ENCODE measurements at places on chromosomes 11 and 22.

DNA sequence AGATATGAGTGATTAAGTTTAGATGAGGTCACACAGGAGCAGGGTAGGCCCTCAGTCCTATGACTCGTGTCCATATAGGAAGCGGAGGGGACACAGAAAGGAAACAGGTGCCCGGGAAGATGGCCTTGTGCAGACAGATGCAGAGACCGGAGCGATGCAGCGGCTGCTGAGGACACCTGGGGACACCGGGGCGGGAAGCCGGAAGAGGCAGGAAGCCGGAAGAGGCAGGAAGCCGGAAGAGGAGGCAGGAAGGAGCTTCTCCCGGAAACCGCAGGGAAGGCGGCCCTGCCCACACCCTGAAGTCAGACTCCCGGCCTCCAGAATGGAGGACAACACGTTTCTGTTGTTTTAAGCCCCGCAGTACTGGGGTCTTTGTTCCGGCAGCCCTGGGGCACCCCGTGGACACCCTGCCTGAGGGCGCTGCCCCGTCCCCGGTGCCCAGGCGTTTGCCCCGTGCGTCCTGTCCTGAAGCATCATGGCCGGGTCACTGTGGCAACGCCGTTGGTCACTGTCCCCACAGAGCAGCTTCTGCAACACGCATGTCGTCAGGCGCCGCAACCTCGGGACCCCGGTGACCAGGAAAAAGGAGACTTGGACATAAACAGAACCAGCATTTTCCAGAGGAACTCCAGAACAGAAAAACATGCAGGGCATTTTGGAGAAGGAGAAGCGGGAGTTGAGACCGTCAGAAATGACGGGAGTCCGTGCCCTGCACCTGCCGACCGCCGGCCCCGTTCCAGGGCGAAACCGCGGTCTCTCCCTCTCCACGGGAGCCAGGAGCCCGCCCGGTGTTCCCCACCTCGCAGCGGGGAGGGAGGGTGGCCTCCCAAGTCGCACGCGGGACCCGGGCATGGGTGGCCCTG is 103.4 kb downstream of the BRD1 start:
- no peak for DNase-seq

GRCh38 chr22:42150727-42151590 is 20.3 kb upstream of the CYP2D6 start:
- DNase-seq = no peak

DNA sequence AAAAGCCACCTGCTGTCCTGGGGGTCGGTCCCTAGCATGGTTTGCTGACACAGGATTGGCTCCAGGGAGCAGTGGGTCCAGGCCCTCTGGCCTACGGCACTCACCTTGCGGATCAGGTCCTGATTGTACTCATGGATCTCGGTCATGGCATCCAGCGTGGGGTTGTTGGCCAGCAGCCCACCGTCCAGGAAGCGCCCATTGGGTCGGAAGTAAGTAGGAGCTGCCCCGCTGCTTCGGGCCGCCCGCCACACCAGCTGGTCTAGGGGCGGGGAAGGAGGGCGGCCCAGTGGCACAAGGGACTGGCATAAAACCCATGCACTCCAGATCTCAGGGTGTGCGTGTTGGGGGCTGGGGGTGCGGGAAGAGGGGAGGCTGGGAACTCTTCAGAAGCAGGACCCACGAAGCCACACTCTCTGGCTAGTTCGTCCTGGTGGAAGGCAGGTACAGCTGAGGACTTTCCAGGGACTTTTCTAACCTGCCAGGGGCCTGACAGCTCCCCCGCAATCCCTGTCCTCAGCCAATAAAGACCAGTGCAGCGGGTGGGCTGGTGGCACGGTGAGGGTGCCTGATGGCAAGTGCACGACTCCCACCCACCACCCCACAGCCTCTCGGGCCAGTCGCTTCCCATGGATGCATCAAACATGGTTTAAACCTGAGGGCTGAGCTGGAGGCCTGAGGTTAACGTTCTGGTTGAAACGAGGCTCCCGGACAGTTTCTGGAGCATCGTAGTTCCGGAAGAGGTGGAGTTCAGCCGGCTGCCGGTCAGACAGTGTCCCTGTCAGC is 5.1 kb upstream of the BAIAP2L2 start:
- no peak for DNase-seq

- no peak for DNase-seq
Measured at GRCh38 chr11:38683484-38683883, 2085.4 kb upstream of the RAG2 start.

GRCh38 chr11:70430671-70431574 is 32.6 kb downstream of the CTTN start:
- no peak for DNase-seq

DNA sequence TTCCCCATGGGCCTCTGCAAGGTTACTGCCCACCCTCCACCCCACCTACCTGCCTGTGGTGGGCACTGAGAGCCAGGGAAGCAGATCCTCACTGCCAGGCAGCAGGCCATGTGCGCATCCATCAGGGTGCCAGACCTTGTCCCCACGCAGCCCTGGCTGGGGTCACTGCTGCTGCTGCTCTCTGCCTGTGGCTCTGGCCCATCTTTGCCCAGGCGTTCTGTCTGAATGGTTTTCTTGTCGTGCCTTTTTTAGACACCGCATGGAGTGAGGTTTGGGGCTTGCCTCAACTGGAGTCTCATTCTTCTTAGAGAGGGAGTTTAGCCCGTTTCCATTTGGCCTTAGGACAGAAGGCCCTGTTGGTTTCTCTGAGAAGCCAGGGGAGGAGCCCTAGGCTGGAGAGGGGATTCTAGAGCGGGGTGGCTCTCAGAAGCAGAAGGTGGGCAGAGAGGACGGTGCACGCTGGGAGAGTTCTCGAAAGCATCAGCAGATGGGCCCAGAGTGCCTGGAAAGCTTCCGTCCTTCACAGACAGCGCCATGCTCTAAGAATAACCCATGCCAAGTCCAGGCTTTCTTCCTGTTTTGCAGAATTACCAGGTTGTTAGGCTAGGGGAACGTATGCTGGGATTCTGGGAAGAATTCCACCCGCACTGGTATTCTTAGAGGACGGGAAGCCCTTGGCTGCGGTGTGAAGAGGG is 8.1 kb downstream of the TANGO2 start:
- DNase-seq = no peak

DNA sequence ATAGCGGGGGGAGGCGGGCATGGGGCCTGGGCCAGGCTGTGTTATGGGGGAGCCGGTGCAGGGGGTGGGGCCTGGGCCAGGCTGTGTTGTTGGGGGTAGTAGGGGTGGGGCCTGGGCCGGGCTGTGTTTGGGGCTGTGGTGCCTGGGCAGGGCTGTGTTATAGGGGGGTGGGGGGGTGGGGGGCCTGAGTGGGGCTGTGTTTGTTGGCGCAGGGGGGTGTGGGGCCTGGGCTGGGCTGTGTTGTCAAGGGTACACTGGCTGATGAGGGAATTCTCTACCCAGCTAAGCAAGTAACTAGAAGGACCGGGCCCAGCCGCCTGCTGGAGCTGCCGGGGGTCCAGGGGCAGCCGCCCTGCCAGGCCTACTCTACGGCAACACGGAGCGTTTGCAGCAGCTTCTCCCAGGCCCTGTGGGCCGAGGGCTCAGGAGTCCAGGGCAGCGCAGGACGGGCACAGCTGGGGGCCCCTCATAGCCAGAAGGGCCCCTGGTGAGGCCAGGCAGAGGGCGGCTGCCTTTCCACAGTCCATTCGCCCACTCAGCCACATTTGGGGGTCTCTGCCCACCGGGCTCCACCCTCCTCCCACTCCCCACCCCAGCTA is 10.1 kb upstream of the PIM3 start:
- DNase-seq = no peak

- no peak for DNase-seq
Measured at GRCh38 chr11:4049006-4049405, 45.6 kb upstream of the RRM1 start.

DNA sequence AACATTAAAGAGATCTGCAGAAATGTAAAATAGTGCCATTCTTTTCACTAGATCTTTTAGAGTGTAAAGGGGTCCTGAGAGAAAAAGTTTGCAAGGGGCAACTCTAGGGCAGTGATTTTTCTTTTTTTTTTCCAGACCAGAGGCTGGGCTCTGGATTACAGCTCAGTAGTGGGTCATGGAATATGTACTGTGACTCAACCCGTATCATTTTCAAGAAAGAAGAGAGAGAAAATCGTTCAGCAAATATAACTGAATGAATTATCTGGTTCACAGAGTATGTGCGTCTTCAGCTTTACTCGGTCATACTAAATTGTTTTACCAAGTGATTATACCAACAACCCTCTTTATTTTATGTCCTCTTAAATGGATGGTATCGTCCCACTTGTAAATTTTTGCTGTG is 3.8 kb downstream of the CEP57 start:
- DNase-seq = peak; percentile 11

DNA sequence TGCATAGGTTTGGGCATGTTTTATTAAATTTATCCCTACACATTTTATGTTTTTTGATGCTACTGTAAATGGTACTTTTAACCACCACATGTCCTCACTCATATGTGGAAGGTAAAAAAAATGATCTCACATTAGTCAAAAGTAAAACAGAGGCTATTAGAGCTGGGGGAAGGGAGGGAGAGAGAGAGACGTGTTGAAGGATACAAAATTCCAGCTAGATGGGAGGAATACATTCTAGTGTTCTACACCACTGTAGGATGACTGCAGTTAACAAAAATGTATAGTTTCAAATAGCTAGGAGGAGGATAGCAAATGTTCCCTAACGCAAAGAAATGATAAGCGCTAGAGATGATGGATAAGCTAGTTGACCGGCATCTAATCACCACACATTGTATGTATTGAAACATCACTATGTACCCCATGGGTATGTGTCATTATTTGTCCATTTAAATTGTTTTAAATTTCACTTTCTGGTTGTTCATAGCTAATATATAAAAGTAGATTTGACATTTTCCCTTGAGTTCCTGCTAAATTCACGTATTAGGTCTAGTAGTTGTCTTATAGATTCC is 9.9 kb upstream of the GNB1L start:
- DNase-seq = no peak

All from iris pigment epithelial cell (primary cell).